Bronchial epithelial cell (primary cell): ENCODE measurements at places on chromosomes 16 and 17. TPM values are rescaled to one million over a fixed set of nuclear protein-coding genes. Genes with fewer than 3 reads are reported as not detected.

The ATF7IP2 gene
- total RNA-seq, result 4.2 and 4.7 TPM in 2 replicates

The SEC14L1 gene
- total RNA-seq, result 21.6 and 25.3 TPM in 2 replicates

The ACBD4 gene
- 6.1 and 8.7 TPM in 2 replicates for total RNA-seq

The LRRC46 gene
- total RNA-seq, result not detected in 2 replicates

The IRX5 gene
- 6.1 and 6.3 TPM in 2 replicates for total RNA-seq

The ZG16 gene
- not detected in 2 replicates for total RNA-seq

The TPSB2 gene
- total RNA-seq, result not detected in 2 replicates

The KRTAP9-8 gene
- total RNA-seq, result not detected in 2 replicates

The TMEM88 gene
- total RNA-seq, result 0.64 TPM in 1 of 2 replicates, not detected in the other

The MGAT5B gene
- under 0.01 TPM in 1 of 2 replicates, not detected in the other for total RNA-seq

GRCh38 chr17:15134363-15134762 lies 130.8 kb downstream of the PMP22 start:
- DNase-seq, result no peak

DNA sequence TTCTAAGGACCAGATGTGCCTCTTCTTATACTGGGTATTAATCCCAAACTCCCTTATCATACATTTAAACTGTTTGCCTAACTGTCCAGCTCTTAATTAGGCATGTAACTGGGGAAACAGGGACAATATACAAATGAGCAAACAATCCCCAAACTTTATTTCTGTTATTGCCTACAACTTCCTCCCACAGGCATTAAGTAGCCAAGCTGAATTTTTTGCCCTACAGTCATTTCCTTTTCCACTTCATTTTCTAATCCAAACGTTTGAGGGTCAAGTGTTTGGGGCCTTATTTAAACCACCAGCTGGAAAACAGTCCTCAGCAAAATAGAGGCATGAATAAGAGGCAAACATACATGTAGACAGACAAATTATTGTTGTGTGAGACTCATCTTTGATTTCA lies 77.4 kb upstream of the CCL2 start:
- no peak for DNase-seq

DNA sequence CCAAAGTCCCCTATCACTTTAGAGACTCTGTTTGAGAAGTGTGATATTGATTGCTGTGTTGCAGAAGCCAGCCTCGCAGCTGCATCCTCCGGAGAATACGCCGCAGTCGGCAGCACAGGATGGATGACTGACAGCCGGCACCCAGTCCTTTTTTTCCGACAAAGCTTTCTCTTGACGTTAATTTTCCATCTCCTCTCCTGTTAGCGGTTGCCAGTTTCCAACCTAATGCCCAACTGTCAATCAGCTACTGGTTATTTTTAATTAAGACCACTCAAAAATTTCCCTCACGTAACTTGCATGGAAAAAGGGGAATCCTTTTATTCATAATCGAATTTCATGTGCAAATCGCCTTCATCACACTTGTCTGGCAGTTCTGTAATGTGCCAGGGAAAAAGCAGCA lies 953.9 kb downstream of the CDH11 start:
- DNase-seq, result no peak

GRCh38 chr17:33116021-33116551 lies 124.4 kb downstream of the SPACA3 start:
- DNase-seq, result no peak

GRCh38 chr17:6603744-6604325 lies 36.7 kb downstream of the KIAA0753 start:
- DNase-seq, result no peak

- no peak for DNase-seq
Measured at GRCh38 chr16:5017678-5017969, 16.1 kb downstream of the NAGPA start.

GRCh38 chr16:25151996-25152395 lies 40.5 kb downstream of the LCMT1 start:
- no peak for DNase-seq

- DNase-seq, result no peak
Measured at GRCh38 chr17:17309356-17309755, 6.2 kb downstream of the NT5M start.
